ENCODE measurements at places on chromosomes 3 and 15.
A peak's percentile ranks its signal among the peaks of the same experiment; 100 is the strongest.

DNA sequence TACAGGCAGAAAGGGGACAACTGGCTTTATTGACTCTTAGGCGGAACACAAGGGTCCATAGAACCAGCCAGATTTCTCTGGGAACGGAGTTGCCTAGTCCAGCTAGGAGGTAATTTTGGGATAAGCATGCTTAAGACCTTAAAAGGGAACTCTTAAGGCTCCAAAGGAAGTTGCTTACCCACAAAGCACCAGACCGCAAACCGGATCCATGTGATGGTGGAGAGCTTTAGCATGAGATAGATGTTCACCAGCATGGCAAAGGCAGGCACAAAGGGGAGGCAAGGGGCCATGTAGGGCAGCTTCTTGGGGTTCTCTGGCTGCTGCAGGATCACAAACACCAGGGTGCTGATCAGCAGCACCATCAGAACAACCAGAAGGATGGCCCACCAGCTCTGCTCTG, 61.4 kb downstream of the CLDN11 start:
- no peak for DNase-seq

DNA sequence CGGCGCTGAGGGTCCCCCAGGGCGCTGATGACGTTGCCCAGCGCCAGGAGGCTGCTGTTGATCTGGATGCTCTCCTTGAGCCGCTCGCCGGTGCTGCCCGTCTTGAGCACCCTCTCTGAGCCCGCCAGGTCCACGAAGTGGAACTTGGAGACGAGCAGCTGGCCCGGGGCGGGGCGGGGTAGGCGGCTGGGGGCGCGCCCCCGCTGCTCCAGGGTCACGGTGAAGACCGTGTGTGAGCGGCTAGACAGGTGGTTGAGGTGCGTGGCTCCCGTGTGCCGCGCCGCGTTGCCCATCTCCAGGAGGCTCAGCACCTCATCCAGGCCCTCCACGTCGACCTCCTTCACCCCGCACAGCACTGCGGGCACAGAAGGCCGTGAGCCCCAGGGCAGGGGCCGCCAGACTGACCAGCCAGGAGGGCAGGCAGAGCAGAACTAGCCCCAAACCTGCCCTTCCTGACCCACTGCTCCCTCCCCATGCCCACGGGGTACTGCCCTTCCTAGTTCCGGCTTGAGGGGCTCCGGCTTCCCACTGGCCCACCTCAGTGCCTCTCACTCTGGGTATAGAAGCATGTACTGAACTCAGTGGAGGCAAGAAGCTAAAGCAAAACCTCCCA, 6.1 kb downstream of the KIF7 start:
- no peak for DNase-seq

- no peak for DNase-seq
Observed at GRCh38 chr3:4029135-4029534, 229.9 kb downstream of the LRRN1 start.

DNA sequence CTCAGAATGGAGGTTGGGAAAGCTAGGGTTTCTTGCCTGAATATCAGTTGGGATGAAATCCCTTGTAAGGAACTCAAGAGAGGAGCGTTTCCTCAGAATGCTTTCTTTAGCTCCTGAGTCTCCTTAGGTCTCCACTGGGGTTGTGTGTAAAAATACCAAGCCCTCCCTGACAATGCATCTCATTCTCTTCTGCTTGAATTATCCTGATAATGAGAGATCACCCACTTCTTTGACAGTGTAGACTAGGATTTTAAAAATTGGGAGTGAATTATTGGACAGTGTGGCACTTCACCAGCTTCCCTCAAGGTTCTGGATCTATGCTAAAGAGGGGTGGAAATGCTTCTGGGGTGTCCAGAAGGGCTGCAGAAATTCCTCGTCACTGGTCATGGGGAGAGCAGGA, 41.8 kb upstream of the POLG start:
- no peak for DNase-seq

- no peak for DNase-seq
Observed at GRCh38 chr3:179961703-179962078, 75.0 kb downstream of the PEX5L start.

DNA sequence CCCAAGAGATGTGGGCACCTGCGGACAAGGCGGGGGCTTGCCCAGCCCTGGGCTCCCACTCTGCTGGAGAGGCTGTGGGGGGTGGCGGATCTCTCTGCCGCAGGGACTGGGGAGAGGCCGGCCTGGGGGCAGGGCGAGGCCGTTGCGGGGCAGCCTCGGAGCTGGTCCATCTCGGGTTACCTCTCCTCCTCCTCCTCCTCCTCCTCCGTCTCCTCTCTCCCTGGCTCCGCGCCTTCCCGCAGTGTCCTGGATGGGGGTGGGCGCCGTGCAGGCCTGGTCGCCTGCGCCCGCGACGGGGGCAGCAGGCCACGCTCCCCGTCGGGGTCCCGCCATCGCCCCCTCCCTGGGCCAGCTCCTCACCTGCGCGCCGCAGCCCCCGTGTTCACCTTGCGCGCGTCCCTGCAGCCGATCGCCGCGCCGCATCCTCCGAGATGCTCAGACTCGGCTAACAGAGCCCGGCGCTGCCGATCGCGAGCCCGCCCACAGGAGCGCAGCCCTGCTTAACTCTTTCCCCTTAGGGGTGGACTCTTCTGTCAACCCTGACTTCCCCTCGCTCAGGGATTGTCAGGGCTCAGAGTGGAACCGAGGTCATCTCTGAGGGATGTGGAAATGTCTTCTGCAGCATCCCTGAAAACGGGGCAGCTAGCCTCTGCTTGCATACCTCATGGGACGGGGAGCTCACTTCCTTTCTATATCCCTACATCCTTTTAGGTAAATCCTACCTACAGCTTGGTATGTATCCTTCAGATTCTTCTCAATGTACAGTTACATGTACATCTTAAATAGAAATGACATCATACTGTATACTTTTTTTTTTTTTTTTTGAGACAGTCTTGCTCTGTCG, at the start of gene PRRT3:
Gene PRRT3 (minus strand): TSS at position 447 of the 844 bp plus-strand sequence. CDS start 2,293 bp downstream, outside the sequence.
- no peak for DNase-seq

DNA sequence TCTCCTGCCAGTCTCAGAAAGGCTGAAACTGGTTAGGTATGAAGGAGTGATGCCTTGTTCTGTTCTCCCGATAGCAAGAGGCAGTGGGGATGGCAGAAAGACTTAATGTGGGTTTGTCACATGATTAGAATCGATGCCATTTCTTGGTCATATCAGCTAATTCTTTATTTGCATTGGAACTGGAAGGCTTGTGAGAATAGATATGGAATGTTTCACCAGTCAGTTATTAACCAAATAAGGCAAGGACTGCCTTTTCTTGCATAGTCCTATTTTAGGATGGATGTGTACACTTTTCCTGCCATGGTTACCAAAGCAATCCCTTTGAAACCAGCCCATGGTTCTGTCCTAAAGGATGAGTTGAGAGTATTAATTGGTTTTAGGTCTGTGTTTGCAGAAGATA, 33.7 kb downstream of the FILIP1L start:
- DNase-seq = no peak

DNA sequence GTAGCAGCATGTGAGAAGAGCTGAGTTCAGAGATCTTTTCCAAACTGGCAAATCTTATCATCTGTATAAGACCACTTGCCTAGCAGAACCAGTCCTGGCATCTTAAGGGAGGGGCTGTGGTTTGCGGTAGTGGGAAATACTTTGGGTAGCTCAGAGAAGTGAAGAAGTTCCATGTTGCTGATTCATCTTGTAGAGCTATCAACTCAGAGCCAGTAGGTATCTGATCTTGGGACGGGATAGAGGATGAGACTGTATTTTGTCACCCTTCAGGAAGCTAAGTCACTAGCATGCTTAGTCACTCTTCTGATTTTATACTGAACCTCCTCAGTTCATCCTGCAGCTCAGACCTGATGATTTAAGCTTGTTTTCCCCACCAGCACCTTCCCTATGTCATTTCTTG, 211.4 kb downstream of the NR1D2 start:
- DNase-seq = peak; percentile 45

- DNase-seq = no peak
Observed at GRCh38 chr15:50016951-50017350, 102.1 kb downstream of the ATP8B4 start.

GRCh38 chr3:48423883-48424695, 5.8 kb downstream of the PLXNB1 start:
- DNase-seq = no peak

DNA sequence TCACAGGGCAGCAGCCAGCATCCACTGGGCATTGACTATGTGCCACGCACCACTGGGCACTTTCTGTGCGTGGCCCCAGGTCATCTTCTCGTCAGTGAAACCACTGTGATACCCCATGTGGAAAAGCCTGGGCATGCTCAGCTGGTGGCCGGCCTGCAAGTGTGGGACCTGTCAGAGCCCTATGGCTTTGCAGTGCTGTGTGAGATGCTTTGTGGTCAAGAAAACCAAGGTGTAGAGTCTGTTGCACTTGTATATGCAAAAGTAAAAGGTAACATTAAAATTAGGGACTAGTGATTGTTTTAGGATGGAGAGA, 69.5 kb downstream of the PGPEP1L start:
- no peak for DNase-seq

DNA sequence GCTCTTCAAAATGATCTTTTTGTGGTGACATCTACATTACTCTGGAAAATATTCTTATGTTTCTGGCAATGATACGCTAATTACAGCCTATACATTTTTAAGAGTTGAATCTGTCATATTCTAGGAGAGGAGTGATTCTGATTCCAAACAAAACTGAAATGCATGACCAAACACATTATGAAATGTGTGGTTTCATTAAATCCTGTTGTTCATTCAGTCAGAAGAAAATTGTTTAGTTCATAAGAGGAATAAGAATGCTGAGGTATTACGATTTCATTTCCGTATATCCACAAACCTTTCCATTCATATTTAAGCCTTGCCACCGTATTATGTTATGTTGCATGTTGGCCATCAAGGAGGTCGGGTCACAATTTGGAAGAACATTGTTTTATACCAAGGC, 345.1 kb downstream of the FEZF2 start:
- DNase-seq = no peak

Measured in RKO (cell line).